ENCODE measurements at places on chromosomes 16 and 17.

DNA sequence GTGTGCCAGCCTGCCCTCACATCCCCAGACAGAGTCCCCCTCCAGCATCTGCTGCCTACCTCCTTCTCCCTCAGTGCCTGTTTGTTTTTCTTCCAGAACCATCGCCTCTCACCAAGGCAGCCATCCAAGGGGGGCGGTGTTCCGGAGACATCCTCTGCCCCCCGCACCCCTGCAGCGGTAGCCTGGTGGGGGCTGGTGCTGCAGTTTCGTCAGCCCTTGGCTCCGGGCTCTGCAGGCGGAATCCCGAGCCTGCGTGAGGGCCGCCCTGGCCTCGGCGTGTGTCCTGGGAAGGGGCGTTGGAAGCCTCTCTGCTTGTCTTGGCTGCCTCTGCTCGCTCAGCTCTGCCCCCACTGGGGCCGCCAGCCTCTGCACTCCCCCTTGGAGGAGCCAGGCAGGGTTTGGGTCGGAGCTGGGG lies 126.0 kb upstream of the CIBAR2 start:
- DNase-seq = peak; percentile 54

DNA sequence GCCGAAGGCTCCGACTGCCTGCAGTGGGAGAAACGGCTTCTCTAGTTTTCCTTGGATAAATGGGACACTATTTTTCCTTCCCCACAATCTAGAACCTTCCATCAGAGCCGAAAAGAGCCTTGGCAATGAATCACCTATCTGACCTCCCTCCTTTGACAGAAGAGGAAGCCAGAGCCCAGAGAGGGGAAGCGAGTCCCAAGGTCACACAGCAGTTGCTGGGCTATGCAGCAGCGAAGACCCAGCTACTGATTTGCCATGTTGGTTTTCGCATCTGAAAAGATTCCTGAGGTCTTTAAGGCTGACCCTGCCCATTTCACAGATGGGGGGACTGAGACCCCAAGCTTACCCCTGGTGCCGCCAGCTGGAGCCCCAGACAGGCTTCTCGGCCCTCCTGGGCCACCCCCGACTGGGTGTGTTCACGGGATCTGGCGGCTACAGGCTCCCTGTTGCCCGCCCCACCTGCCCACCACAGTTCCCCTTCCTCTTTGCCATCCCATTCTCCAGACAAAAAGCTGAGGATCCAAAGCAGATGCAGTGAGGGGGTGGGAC lies 45.9 kb downstream of the RAI1 start:
- DNase-seq = no peak

GRCh38 chr16:56787167-56787566 lies 57.2 kb downstream of the NUP93 start:
- DNase-seq = peak; percentile 41

GRCh38 chr17:39084558-39084957 lies 66.9 kb downstream of the PLXDC1 start:
- no peak for DNase-seq

DNA sequence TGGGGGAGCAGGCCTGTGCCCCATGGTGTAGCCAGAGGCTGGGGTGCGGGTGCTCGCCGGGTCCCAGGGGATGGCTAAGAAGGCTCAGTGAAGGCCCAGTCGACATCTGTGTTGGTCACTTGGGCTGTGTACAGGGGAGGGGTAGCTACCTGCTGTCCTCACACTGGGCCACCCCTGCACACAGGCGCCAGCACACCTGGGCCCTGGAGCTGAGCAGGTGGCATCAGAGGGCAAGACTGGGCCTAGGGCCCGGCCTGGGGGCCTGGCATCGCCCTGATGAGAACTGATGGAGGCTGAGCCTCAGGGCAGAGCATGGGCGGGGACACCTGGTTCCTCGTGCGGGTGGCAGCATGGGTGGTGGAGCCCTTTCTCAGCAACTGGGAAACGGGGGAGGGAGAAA lies 870 bp upstream of the CTRB2 start:
- DNase-seq = no peak

Data from anterior cingulate cortex (tissue), 58 donors.